Islet precursor cell (in vitro differentiated cells): ENCODE measurements at places on chromosomes 4 and X.

DNA sequence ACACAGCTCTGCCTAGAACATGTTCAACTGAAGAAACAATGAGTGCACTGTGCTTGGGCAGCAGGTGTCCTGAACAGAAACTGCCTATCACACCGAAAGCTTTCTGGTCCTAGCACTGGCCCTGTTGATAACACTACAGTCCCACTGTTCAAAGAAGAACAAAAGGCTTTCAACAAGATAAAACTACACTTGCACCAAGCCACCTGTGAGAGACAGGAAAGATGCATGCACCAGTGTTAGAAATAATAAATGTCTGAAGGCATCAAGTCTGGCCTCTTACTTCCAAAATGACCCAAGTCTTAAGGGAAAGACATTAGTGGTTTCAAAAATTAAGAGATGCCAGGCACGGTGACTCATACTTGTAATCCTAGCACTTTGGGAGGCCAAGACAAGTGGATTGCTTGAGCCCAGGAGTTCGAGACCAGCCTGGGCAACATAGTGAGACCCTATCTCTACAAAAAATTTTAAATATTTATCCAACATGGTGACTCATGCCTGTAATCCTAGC lies 68.7 kb downstream of the APBB2 start:
- DNase-seq: peak; percentile 78

GRCh38 chr4:38769441-38769840 lies 13.3 kb downstream of the TLR10 start:
- DNase-seq: no peak

DNA sequence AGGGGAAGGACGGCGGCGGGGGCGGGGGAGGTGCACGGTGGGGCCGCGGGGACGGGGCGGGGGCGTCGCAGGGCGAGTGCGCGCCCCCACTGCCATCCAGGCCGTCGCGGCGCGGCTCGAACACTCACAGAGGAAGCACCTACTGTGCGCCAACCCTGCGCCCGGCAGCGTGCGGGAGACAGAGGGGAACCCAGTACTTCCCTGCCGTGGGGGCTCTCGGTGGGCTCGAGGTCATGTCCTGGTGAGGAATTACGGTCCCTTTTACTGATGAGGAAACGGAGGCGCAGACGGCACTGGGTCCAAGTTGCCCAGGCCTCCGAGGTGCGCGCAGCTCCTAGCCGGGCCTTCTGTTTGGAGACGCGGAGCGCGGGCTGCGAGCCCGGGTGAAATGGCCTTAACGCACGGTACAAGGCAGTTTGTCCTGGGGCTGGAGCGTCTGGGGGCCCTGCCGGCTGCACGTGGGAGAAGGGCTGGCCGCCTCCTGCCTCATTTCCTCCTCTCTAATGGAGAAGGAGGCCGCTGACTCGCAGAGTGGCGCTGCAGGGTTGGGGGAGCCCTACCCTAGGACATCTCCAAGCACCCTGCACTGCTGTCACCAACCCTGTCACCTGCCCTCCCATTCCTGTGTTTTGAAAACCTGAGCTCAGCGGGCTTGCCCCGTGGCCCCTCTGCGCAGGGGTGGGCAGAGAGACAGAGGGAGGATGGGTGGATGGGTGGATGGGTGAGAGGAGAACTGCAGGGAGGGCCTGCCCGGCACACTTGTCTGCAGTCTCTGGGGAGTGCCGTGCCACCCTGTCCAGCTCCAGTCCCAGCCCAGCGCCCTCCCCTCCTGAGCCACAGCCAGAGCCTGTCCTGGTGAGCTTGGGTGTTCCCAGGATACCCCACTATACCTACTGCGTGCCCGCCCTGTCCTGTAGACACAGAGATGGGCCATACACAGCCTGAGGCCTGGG lies 106.0 kb downstream of the ADRA2C start:
- DNase-seq: no peak

- DNase-seq: no peak
Measured at GRCh38 chr4:68404153-68404552, 43.1 kb upstream of the TMPRSS11E start.

- DNase-seq: no peak
Measured at GRCh38 chrX:15853586-15854079, 980 bp downstream of the AP1S2 start.

DNA sequence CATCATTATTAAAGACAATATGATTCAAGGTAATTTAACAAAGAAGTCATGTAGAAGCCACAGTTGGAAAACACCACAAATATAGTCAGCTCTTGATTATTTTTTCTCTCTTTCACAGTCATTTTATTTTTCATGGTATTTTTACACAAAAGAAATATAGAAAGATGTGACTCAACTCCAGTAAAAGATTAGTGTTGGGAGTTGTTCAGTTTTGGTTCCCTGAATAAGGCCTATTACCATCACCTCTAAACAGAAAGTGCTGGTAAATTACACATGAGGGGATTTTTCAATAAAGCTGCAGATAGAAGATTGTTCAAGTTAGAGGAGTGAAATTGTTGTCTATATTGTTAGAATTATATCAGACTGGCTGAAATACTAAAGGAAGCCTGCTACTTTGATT lies 107.0 kb downstream of the DDIT4L start:
- no peak for DNase-seq

DNA sequence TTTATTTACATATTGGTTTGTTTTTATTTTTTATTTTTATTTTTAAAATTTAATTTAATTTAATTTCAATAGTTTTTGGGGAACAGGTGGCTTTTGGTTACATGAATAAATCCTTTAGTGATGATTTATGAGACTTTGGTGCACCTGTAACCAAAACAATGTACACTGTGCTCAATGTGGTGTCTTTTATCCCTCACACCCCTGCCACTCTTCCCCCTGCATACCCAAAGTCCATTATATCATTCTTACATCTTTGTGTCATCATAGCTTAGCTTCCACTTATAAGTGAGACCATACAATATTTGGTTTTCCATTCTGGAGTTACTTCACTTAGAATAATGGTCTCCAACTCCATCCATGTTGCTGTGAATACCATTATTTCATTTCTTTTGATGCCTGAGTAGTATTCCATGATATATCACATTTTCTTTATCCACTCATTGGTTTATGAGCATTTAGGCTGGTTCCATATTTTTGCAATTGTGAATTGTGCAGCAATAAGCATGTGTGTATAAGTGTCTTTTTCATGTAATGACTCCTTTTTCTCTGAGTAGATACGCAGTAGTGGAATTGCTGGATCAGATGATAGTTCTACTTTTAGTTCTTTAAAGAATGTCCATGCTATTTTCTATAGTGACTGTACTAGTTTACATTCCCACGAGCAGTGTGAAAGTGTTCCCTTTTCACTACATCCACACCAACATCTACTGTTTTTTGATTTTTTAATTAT lies 157.1 kb downstream of the CPXCR1 start:
- no peak for DNase-seq

DNA sequence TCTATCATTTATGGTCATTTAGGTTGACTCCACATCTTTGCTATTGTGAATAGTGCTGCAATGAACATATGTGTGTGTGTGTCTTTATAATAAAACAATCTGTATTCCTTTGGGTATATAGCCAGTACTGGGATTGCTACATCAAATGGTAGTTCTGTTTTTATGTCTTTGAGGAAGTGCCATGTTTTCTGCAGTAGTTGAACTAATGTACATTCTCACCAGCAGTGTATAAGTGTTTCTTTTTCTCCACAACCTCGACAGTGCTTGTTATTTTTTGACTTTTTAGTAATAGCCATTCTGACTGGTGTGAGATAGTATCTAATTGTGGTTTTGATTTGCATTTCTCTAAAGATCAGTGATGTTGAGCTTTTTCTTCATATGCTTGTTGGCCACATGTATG lies 80.5 kb downstream of the ARHGAP6 start:
- no peak for DNase-seq

- no peak for DNase-seq
Measured at GRCh38 chr4:1018147-1019020, 7.0 kb downstream of the FGFRL1 start.

- no peak for DNase-seq
Measured at GRCh38 chr4:128649161-128649560, 160.3 kb upstream of the JADE1 start.

DNA sequence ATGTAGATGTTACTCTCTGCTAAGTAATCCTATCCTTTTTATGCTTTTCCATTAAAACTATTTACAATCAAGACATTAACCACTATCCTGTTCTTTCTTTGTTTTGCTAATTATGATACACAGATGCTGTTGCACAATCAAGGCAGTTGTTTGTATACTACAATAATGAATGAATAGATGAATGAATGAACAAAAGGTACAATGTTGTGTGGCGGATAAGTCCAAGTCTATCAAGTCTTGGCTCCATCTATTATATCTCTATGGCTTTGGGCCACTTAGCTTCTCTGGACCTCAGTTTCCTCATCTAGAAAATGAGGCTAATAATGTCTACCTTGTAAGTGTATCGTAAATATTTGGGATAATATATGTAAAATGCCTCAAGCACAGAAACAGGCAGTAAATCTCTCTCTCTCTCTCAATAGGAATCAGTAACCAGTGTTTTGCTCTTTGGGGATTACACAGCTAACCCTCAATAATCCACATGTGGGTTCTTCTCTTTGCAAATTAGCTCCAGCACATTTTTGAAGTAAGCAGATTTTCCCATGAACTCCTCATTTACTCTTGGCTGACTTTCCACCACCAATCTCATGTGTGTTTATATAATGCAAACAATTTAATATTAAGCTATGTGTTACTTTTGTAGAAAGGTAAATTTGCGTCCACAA lies 27.8 kb upstream of the TSPAN5 start:
- no peak for DNase-seq

- no peak for DNase-seq
Measured at GRCh38 chr4:56426273-56426672, 9.1 kb downstream of the PPAT start.

DNA sequence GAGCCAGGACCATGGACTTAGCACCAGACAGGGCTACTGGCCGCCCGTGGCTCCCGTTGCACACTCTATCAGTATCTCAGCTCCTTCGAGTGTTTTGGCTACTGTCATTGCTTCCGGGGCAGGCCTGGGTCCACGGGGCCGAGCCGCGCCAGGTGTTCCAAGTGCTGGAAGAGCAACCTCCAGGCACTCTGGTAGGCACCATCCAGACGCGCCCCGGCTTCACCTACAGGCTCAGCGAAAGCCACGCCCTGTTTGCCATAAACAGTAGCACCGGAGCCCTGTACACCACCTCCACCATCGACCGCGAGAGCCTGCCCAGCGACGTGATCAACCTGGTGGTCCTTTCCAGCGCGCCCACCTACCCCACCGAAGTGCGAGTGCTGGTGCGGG lies 1.6 kb downstream of the FAT4 start:
- peak; percentile 66 for DNase-seq

GRCh38 chr4:178037459-178038214 lies 595.4 kb upstream of the AGA start:
- DNase-seq: peak; percentile 48
